ENCODE measurements at places on chromosomes 4 and X. TPM values are rescaled to one million over a fixed set of nuclear protein-coding genes. Genes with fewer than 3 reads are reported as not detected.

DNA sequence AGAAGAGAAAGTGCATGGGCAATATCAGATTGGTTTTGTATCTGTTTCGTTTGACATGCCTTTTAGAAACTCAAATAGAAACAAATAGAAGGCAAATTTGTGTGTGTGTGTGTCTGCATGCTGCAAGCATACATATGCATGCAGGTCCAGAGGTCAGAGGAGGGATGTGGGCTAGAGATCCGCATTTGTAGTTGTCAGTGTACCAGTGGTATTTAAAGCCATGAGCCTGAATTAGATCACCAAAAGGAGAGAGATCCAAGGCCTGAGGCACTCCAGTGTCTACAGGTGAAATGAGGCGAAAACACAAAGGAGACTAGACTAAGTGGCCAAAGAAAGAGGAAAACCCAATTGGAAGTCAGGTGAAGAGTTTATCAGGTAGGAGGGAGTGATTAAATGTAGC is 106.7 kb downstream of the CORIN start:
- DNase-seq, result no peak

STPG2 gene
- 1.5 TPM for total RNA-seq

TCEAL6 gene
- not detected for total RNA-seq

DNA sequence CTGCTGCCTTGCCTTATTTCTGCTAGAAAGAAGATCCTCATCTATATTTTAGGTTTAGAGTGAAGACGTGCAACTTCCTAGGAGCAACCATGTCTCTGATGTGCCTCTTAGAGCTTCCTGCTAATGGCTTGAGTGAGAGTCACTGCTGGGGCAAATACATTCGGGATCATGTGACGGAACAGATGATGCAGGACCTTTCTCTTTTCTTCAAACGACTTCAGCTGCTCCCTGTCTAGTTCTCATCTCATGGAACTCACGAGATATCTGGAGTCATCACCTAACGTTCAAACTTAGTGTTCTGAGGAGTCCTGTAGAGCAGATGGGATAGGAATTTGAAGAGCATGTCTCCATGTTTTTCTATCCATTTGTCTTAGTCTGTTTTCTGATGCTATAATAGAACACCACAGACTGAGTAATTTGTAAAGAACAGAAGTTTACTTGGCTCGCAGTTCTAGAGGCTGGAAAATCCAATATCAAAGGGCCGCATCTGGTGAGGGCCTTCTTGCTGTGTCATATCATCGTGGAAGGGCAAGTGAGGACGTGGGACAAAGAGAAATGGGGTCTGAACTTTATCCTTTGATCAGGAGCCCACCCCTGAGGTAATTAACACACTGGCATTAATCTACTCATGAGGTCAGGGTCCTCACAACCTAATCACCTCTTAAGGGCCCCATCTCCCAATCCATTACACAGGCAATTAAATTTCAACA is 43.5 kb upstream of the SCRG1 start:
- no peak for DNase-seq

ZNF157 gene
- 1.3 TPM for total RNA-seq

FOXO4 gene
- 31.8 TPM for total RNA-seq

- DNase-seq, result no peak
These were observed 33.7 kb downstream of the CYBB start for GRCh38 chrX:37813570-37813969.

DNA sequence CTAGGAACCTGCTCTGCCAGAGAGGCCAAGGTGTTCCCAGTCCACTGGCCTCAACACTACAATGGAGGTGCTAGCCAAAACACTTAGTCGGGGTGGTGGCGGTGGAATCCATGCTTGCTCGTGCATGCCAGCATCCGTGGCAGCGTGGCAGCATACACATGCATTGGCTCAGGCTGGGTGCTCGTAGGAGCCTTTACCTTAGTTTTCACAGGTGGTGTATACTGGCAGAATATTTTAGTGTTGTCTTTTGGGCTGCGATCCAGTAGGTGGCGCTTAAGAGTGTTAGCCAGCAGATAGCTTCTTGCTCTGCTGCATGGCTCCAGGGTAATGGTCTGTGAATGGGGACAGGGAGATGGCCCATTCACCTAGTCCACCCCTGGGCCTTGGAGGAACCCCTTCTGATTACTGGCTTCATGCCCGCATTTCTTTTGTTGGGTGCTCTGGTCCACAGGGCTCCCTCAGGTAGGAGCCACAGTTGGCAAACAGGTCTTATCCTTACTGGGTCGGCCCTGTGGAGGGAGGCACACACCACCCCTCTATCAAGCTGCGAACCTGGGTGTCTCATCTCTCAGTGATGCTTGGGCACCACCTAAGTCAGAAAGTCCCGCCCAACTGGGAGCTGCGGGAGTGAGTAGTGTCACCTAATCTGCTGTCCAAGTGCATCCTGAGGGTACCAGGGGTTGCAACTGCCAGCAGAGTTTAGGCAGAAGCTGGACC is 40.0 kb downstream of the RIPPLY1 start:
- DNase-seq, result no peak

GRCh38 chrX:70970482-70970995 is 39.6 kb upstream of the SLC7A3 start:
- no peak for DNase-seq

ACOX3 gene
- 24.3 TPM for total RNA-seq

GRCh38 chr4:117845270-117845669 is 189.0 kb upstream of the NDST3 start:
- DNase-seq, result no peak

GRCh38 chr4:105093975-105094374 is 52.7 kb upstream of the TET2 start:
- DNase-seq, result no peak

SSX3 gene
- not detected for total RNA-seq

GAGE13 gene
- total RNA-seq, result not detected

DNA sequence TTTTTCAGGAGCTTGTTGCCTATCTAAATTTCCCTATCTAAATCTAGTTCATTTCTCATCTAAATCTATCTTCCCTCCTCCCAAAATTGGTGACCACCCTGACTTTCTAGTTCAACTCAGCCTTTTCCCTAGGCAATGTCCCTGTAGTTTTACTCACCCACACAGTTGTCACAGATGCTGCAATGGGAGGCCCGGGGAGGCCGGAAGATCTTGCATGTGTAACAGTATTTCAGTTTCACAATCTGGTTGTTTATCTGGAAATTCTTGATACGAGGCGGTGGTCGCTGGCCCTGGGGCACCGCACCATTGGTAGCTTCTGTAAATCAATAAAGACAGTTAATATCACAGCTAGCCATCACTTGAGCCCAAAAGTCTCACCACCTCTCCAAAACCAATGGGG is 20.2 kb downstream of the ZDHHC9 start:
- DNase-seq, result peak; percentile 14

GRCh38 chrX:23202326-23202725 is 132.3 kb upstream of the PTCHD1 start:
- no peak for DNase-seq

DNA sequence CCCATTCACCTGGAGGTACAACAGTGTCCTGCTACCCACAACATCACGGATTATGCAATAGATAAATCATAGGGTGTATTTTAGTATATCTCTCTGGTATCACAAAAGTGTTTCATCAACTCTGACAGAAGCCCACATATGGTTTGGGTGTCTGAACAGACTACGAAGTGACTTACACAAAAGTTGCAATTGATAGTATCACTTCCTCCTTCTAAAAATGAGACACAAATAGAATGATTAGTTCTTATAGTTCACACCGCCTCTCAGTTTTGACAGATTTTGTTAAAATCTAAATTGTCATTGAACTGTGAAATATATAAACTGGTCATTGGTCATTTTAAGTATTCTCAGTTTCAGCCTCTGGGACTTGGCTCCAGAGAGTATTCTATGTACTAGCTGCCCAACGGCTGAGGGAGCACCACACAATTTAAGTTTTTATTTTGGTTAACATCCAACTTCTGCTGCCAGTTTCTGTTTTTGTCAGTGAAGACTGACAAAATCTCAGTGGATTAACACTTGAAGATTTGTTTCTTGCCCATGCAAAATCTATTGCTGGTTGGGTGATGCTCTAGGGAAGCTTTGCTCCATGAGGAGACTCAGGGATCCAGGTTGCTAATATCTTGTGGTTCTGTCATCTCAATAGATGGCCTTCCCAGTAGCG is 113.8 kb upstream of the PUDP start:
- no peak for DNase-seq

DNA sequence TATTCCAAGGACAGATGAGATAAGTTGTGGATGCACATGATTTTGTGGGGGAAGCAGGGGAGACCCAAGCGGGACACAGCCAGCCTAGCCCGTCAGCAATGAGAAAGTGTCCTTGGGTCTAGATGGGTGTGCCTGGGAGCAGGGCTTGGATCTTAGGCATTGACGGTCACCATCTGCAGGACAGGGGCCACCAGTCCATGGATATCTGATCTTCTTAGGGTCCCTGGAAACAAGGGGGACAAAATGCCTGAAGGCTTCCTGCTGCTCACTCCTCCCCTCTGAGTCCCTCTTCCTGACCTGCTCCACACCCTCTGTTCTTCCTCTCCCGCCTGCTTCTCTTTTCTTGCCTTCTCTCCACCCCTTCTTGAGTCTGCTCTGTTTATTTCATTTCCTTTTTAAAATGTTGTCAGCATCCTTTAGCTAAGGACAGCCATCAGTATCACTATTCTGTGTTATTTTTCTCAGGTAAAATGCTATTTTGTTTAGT is 298.4 kb downstream of the RAPGEF2 start:
- no peak for DNase-seq

STK26 gene
- total RNA-seq, result 2.2 TPM

FGFR3 gene
- total RNA-seq, result 2.7 TPM

DNA sequence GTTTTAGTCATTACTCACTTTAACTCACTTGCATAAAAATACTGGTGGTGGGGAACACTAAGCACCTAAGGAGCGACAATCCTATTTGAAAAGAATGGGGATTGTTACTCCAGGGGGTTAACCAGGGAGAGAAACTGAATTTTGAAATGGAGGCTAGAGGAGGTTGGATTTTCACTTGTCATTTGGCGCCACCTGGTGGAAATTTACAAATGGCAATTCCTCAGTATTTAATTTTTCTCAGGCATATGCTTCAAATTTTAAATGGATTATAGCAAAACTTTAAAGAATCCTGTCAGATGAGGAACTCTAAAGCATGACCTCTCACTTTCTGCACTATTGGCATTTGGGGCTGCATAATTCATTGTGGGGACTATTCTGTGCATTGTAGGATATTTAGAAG is 2.7 kb upstream of the GEMIN8 start:
- no peak for DNase-seq

DNA sequence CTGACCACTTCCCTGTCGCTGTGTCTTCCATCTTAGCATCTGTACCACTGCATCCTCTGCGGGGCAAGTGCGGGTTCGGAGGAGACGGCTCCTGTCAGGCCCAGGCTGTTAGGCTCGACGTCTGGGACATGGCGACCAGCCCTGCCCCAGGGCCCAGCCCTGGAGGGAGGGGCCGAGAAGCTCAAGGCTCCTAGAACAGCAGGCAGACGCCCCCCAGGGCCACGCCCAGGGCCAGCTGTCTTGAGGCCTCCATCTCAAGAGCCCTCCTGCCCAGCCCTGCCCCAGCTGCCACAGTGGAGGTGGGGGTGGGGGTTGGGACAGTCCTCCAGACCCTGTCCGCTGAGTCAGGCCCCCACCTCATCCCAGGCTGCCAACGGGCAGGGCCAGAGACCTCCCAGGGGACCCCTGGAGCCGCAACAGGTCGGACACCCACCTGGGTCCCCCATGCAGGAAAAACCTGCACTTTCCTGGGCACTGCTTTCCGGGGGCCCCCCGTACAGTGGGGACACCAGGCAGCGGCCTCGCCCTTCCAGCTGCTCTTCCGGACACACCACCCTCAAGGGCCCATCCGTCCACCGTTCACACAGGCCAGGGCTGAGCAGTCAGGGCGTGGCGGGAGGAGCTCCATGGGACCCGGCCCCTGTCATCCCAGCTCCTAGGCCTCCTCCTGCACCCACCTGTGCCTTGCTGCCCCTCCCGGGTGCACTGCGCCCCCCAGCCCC is 83.1 kb downstream of the FAM53A start:
- no peak for DNase-seq

GRCh38 chr4:89439533-89439932 is 131.9 kb upstream of the GPRIN3 start:
- no peak for DNase-seq

DNA sequence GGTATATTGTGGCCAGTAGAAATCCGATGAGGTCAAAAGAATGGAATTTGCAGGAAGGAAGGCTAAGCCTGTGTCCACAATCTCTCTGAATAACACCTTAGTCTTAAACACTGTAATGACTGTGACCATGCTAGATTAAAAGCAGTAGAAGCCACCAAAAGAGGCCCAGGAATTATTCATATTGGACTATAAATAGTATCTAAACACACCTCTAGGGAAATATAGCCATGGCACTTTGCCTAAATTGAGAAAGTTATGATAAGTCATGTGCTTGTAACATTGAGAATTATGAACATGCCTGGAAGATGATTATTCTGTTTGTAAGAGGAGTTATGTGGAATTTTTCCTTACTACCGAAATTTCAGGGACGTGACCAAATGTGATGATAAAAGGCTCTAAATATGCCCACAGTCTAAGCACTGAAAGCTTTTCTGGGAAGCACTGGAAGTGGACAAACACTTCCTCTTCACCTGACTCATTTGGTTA is 298.5 kb downstream of the KCTD8 start:
- no peak for DNase-seq

GRCh38 chr4:41485041-41485440 is 52.9 kb upstream of the LIMCH1 start:
- DNase-seq, result no peak

- DNase-seq, result no peak
These were observed 588.8 kb downstream of the ANKRD50 start for GRCh38 chr4:124123721-124124120.

GRCh38 chr4:143202824-143203223 is 18.1 kb downstream of the USP38 start:
- no peak for DNase-seq

TLR7 gene
- 0.30 TPM for total RNA-seq

FANCB gene
- 4.8 TPM for total RNA-seq

- DNase-seq, result no peak
These were observed 3.3 kb downstream of the XPNPEP2 start for GRCh38 chrX:129741880-129742758.

DNA sequence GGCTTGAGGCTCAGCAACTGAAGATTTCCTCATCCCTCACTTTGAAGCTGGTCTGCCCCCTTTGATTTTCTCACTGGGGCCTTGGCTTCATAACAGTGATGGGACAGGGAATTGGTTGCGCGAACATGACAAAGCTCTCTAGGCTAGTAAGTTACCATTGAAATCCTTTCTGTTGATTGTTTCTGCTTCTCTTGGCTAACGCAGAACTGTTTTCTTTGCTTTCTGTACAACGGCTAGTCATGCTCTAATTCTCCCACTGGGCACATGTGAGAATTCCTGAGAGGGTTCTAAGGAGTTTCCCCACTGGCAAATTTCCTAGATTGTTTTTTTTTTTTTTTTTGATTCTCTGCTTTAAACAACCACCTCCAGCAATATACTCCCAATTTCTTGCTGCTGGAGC is 738.6 kb downstream of the PCDH7 start:
- no peak for DNase-seq

LINC00632 gene
- 201 TPM for total RNA-seq

DNA sequence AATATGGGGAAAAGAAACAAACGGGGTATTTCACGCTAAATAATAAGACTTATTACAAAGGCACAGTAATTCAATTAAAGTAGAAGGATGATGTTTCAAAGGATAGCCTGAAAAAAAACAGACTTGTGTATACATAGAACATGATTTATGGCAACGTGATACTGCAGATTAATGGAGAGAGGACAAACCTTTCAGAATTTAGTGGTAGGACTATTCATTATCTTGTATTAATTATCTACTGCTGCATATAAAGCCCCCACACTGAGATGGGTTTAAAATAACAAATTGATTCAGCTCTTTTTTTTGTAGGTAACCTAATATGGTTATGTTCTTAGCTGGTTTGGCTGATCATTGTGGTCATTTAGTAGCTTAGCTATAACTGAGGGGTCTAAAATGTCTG is 1269.0 kb downstream of the FSTL5 start:
- no peak for DNase-seq
